ENCODE measurements at places on chromosomes 11 and 22. TPM values are rescaled to one million over a fixed set of nuclear protein-coding genes. Genes with fewer than 3 reads are reported as not detected.

Gene C11orf97
- not detected for total RNA-seq

Gene OR51G1
- total RNA-seq, result not detected

Gene FOLH1
- total RNA-seq, result 5.1 TPM

Gene POU2AF2
- total RNA-seq, result not detected

Gene PDE2A
- total RNA-seq, result 27.3 TPM

Gene APLNR
- total RNA-seq, result 1.2 TPM

Gene CARD18
- not detected for total RNA-seq

Gene MS4A8
- total RNA-seq, result not detected

Gene MAML2
- total RNA-seq, result 27.5 TPM

Gene CNGA4
- total RNA-seq, result not detected

Gene ADM2
- 2.6 TPM for total RNA-seq

Gene STT3A
- 131 TPM for total RNA-seq

Gene CCDC81
- 0.38 TPM for total RNA-seq

Gene KRTAP5-4
- not detected for total RNA-seq

Gene KCNJ1
- 0.23 TPM for total RNA-seq

Gene PRMT3
- total RNA-seq, result 10.2 TPM

Gene TIMP3
- total RNA-seq, result 749 TPM

Gene UPK3A
- not detected for total RNA-seq

Gene RBMXL2
- total RNA-seq, result not detected

Gene MISFA
- 4.6 TPM for total RNA-seq

Gene HTR3B
- not detected for total RNA-seq
